ENCODE measurements at places on chromosomes 5 and 9.

DNA sequence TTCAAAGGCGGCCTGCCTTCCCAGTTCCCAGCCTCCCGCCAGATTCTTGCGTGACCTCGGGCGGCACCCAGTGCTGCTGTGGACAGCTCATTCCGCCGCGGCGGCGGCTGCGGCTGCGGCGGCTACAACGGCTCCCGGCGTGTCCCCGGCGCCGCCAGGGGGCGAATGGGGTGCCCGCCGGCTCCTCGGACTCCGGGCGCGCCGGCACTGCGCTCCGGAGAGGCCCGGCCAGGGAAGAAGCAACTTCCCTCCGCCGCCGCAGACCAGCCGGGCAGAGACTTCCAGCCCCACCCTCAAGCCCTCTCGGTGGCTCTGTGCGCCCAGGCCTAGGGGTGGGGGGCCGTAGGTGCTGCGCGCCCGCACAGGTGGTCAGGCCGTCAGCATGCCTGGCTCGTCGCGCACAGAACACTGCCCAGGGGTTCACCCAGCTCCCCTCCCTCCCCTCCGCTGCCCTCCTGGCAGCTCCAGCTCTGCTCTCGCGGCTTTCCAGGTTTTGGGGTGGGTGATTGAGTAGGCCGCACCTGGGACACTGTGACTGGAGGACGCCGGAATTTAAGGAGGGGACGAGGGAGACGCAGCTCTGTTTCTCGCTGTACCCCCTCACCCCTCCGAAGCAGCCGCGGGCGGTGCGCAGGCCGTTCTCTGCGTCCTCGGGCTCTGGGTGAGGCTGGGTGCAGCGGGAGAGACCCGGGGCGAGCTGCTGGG is 20.2 kb downstream of the IGIP start:
- peak; percentile 38 for DNase-seq

- DNase-seq, result no peak
Measured at GRCh38 chr5:59034498-59035186, 451.8 kb downstream of the RAB3C start.

- no peak for DNase-seq
Measured at GRCh38 chr5:80054682-80055081, 19.5 kb downstream of the THBS4 start.

- DNase-seq, result peak; percentile 10
Measured at GRCh38 chr5:164475339-164475977, 970.0 kb downstream of the MAT2B start.

DNA sequence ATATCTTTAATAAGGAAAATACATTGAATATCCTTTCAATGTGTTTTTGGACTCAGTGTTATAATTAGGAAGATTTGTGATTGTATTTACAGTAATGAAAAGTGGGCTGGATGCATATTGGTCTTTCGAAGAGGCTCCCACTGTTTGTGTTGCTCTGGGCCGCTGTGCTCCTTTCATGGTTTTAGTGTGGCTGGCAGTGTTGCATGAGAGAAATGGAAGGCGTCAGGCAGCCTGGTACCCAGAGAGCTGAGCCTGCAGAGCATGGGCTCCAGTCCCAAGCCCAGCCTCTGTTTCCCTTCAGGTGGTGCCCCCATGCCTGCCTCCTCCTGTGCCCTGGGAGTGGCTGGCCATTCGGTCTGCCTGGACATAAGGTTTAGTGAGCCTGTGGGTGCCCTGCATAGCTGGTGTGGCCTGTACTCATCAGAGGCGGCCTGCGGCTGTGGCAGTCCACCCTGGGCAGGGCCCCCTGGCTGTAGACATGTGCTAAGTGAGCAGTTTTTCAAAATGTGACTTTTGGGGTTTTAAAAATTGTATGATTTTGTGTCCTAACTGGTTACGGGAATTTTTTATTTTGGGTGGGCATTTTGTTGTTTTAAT is 27.4 kb upstream of the FAM120AOS start:
- DNase-seq, result no peak

DNA sequence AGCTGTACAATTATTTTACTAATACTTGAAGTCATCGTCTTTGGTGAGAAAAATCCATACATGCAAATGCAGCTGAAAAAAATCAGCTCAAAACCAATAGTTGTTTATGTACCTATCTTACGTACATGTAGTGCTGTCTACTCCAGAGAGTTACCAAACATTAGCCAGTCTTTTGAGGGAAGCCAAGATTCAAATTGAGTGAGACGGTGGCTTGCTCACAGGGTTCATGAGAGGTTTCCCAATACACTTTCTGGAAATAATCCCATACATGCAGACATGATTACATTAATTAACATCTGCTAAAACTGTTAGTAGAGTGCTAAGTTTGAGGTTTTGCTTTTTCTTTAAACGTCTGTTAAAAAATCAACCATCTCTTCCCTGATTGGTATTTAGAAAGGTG is 2.3 kb downstream of the C9orf72 start:
- DNase-seq, result no peak
